Stimulated activated CD4-positive, alpha-beta T cell treated with anti-CD3 and anti-CD28 coated beads, Interleukin-12 subunit alpha, Interleukin-12 subunit beta, amount 100 ng/mL, for 4 hours (primary cell): ENCODE measurements at places on chromosomes 3 and 15.

DNA sequence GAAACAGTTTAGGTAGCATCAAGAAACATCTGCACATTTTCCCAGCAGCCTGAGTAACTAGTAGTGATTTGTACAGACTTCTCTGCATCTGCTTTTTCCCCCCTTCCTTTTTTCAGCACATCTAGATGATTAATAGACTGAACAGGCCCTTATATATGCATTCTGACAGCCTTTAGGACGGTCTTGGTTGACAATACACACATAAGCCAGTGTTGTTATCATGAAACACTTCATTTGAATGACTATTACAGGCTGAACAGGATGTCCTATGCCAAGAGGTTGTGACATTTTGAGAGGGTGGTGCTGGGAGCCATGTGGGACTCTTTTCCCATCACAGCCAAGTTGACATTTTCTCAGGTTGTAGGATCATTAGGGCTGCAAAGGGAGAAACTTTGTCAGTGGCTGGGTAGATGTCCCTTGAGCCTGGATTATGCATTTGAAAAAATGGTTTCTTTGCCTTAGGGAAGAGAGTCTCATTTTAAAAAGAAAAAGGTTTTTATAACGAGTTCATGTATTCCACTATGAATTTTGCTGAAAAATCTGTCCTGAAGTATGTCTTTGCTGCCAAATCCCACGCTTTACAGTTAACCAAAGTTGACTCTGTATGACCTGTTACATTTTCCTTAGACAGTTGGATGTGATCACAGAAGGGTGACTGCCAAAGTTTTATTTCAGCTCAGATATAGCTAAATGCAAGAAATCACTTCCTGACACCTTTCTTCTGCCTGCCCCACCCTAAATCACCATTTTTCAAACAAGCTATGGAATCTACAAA lies 73.7 kb downstream of the FILIP1L start:
- no peak for DNase-seq

GRCh38 chr3:120160050-120160449 lies 65.8 kb upstream of the GSK3B start:
- no peak for DNase-seq

- DNase-seq, result no peak
Measured at GRCh38 chr15:38227941-38228340, 24.7 kb upstream of the SPRED1 start.

GRCh38 chr15:65870889-65871533 lies 1.7 kb downstream of the RAB11A start:
- DNase-seq, result no peak

GRCh38 chr15:100100926-100101325 lies 240.8 kb downstream of the ADAMTS17 start:
- no peak for DNase-seq

DNA sequence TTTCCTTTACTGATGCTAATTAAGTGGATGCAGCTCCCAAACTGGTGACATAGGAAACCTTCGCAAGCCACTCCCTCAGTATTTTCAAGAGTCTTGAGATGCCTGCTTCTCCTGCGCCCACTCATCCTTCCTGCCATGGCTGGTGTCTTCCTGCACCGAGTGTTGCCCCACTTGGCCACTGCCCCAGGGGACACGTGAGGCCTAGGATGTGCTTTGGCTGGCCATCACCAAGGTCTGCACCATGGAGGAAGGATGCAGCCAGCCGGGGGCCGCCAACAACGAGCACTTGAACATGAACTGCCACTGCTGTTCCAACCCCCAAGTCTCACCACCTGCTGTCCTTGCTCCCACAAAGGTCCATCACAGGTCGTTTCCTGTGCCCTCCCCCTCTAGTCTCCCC lies 34.1 kb downstream of the EPHB3 start:
- no peak for DNase-seq

DNA sequence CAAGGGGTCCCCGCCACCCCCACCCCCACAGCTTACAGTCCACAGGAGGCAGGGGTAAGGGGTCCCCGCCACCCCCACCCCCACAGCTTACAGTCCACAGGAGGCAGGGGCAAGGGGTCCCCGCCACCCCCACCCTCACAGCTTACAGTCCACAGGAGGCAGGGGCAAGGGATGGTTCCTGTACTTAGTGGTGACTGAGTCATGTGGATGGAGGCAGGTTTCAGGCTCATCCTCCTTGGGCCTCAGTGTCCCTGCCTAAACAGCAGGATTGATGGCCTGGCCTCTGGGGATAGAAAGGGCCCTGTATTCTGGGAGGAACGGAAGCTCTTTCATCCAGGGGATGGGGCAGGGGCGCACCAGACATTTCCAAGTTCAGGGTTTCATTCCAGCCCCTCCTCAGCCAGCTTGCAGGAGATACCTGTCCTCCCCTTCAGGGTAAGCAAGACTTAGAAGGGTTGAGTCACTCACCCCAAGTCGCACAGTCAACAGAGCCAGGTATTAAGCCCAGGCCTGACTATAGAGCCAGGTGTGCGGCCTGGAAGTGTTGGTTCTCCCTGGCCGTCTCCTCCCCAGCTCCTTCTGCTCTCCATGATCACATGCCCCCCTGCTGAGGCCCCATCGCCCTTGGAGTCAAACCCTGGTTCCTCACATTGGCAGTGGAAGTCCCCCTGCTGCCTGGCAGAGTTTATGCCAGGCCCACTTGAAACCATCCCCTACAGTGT lies 12.5 kb downstream of the CSK start:
- no peak for DNase-seq

GRCh38 chr3:42526616-42527367 lies 24.3 kb downstream of the VIPR1 start:
- peak; percentile 46 for DNase-seq

- no peak for DNase-seq
Measured at GRCh38 chr3:13665582-13666226, 116.8 kb downstream of the FBLN2 start.

DNA sequence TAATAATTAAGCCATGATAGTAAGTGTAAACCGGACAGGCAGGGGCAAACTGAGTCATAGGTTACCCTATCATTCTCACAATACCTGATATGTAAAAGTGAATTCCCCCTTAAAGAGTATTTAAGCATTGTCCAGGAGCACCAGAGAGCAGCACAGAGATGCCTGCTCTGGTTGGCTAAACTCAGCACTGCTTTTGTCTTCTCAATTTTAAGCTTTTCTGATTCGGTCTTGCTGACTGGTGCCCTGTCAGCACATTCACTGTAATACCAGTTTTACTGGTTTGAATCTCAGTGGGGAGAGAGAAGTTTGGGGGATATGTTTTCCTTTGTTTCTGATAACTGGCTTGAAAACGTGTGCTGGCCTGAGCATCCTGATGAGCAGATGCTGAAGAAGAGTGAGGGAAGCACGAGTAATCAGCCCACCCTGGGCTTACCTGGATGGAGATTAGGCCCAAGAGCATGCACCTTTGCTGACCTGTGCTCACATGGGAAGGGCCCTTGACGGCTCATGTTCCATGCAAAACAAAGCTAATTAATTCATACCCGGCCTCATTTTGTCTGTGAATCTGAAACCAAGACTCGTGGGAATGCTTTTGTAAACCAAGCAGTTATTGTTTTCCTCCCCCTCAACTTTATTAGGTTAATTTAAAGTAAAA lies 208.5 kb upstream of the MRPL3 start:
- no peak for DNase-seq

DNA sequence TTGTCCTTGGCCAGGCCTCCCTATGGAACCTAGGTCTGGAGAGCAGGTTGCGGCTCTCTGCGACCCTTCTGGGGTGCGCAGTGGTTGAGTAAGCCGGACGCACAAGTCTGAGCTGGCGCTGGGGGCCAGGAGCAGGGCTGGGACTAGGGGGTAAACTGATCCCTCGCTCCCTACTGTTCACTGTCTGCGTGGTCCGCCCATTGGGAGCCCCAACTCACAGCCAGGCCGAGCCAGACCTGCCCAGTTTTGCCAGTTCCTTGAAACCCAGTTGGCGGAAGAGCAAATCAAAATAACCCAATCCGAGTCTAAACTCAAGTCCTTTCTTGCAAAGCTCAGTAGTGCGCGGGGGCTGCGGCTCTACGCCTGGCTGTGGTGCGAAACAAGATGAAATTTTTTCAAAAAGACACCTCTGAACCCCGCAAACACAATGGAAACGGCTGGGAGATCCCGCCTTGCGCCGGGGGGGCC lies 17.5 kb downstream of the RGMA start:
- DNase-seq, result no peak

- DNase-seq, result no peak
Measured at GRCh38 chr3:45693941-45694521, 4.8 kb downstream of the SACM1L start.

GRCh38 chr3:123343296-123344174 lies 105.4 kb downstream of the ADCY5 start:
- no peak for DNase-seq

DNA sequence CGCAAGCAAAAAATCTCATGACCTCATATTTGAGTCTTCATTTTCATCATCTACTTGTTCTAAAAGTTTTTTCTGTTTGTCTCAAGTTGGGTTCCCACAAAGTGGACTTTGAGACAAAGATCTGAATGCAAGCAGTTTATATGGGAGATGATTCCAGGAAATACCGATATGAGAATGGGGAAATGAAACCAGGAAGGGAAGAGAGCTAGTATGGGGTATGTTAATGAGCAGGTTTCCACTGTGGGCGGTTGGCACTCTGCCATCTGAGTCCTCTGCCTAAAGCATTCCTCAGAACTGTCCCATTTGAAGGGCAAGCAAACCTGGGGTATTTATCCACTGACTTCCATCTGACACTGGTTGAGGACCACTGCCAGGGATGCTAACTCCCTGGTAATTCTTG lies 8.8 kb downstream of the ADPRH start:
- DNase-seq, result peak; percentile 20
